Activated CD4-positive, alpha-beta T cell treated with anti-CD3 and anti-CD28 coated beads for 24 hours (primary cell): ENCODE measurements at places on chromosomes 13 and 19.

GRCh38 chr13:76823969-76824368, 62.2 kb downstream of the KCTD12 start:
- no peak for DNase-seq

GRCh38 chr13:33411312-33411711, 125.8 kb upstream of the STARD13 start:
- DNase-seq: no peak

GRCh38 chr13:30804474-30804873, 69.1 kb downstream of the ALOX5AP start:
- no peak for DNase-seq

DNA sequence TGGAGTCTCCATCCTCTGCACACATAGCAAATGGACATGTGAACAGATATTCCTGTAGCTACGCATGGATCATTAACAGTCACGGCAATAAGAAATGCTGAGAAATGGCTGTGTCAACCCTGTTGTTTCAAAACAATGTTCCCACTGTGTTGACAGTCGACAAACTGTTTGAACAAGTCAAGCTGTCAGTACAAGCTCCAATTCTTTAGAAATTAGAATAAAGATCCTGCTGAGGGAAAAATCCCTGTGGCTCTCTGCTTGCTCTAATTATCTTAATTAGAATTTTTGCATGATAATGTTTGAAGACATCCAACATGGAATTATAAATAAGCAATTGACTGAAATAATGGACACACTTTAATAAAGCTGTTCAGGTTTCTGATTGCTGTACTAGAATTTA, 37.9 kb upstream of the CPB2 start:
- DNase-seq: no peak

GRCh38 chr19:38316477-38317067, 825 bp upstream of the YIF1B start:
- DNase-seq: no peak

- peak; percentile 55 for DNase-seq
Measured at GRCh38 chr19:41641879-41642485, 15.1 kb upstream of the CEACAM4 start.

DNA sequence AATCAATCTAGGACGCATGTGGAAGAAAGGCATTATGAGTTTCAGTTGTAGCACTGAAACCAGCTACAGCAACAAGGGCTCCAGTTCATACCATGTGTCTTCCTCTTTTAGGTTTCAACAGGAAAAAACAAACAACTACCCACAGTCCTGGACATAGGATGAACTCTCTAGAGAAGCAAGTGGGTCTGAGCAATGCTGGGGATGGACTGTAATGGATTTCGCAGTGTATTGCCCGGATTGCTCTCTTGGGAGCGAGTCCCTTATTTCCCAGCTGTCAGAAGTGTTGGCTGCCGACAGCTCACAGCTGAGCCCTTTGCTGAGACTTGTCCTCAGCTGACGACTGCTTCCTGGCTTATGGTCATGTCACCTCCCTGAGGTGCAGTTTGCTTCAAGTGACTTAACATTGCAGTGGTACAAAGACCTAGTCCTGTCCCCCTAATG, 12.1 kb upstream of the MYCBP2 start:
- no peak for DNase-seq
